Activated CD4-positive, alpha-beta T cell treated with anti-CD3 and anti-CD28 coated beads, Interleukin-2, amount 50 U/mL, for 1 hour (primary cell): ENCODE measurements at places on chromosomes 11 and 22.

DNA sequence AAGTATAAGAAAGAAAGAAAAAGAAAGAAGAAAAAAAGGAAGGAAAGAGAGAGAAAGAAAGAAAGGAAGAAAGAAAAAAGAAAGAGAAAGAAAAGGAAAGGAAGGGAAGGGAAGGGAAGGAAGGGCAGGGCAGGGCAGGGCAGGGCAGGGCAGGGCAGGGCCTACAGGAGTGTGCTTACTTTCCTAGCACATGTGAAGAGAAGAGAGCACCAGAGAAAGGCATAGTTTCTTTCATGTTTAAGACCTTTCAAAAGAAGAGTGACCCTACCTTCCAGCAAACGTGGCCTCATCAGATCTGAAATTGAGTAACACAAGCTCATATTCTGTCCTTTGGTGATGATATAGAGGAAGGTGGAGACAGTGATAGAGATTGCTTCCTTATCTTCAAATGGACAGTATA is 899.3 kb upstream of the RAG2 start:
- no peak for DNase-seq

- DNase-seq, result no peak
Observed at GRCh38 chr11:96841792-96842191, 452.0 kb downstream of the JRKL start.

- DNase-seq, result no peak
Observed at GRCh38 chr22:37852418-37852817, 3.2 kb downstream of the EIF3L start.

DNA sequence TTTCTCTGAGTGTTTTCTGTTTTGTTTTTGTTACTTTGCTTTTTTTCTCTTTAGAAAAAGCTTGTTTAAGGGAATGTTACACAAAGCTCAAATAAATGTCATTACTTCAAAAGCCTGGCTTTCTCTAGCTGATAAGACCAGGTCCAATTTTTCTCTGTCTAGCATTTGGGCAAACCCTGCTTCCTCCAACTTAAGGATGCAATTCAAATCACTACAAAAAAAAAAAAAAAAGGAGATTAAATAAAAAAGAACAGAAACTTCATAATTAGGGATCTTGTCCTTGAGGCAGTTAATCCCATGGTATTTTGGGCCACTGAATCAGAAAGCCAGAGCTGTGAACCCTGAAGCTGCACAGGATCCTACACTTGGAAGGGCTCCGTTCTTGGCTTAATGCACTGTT is 480.8 kb upstream of the KIRREL3 start:
- DNase-seq, result no peak

DNA sequence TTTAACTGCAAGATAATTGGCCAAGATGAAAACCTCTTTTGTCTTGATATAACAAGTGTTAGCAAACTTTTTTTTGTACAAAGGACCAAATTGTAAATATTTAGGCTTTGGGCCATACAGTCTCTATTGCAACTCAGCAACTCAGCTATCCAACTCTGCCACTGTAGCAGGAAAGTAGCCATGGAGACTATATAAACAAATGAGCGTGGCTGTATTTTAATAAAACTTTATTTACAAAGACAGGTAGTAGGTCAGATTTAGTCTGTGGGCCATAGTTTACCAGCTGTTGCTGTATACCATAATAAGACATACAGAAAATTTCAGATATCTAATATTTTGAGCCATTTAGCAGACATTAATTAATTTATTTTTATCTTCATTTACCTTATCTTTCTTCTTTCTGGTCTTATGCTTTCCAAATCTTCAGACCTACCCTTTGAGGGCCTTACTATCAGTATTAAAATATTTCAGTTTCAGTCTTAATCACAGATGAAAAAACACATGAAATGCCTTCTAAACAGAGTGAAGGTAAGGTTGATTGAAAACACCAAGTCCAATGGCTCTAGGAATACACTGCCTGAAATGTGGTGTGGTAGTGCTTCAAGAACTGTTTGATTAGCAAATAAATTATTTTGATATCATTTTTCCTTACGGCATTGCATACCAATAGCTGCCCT is 256.9 kb upstream of the CTSC start:
- DNase-seq, result no peak

DNA sequence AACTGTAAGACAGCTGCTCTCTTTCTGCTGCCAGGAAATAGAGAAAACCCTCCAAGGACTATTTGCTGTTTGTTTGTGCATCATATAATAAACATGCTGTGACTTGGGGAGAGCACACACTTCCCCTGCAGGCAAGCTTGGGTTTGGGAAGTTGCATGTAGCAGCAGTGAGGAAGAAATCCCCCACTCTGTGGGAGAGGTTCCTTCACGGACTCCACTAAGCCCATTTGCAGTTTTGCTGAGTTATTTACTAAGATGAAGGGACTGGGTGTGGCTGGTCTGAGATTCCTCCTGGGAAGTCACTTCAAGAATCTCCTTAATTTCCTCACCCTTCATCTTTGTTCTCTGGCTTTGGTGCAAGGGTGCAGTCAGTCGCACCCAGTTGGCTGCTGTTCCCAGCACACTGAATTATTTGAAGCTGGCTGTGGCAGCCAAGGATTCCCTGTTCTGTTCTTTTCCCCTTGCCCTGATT is 104.9 kb downstream of the ARFGAP2 start:
- DNase-seq, result no peak

GRCh38 chr11:125162743-125163142 is 1.8 kb upstream of the PKNOX2 start:
- no peak for DNase-seq

GRCh38 chr11:61118406-61118805 is 16.1 kb downstream of the CD5 start:
- DNase-seq, result no peak

DNA sequence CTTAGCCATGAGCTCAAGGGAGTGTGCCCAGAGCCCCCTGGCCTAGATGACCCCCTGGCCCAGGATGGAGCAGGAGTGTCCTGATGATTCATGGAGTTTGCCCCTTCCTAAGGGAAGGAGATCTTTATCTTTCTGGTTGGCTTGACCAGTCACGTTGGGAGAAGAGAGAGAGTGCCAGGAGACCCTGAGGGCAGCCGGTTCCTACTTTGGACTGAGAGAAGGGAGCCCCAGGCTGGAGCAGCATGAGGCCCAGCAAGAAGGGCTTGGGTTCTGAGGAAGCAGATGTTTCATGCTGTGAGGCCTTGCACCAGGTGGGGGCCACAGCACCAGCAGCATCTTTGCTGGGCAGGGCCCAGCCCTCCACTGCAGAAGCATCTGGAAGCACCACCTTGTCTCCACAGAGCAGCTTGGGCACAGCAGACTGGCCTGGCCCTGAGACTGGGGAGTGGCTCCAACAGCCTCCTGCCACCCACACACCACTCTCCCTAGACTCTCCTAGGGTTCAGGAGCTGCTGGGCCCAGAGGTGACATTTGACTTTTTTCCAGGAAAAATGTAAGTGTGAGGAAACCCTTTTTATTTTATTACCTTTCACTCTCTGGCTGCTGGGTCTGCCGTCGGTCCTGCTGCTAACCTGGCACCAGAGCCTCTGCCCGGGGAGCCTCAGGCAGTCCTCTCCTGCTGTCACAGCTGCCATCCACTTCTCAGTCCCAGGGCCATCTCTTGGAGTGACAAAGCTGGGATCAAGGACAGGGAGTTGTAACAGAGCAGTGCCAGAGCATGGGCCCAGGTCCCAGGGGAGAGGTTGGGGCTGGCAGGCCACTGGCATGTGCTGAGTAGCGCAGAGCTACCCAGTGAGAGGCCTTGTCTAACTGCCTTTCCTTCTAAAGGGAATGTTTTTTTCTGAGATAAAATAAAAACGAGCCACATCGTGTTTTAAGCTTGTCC is 14.3 kb downstream of the ADORA2A start:
- DNase-seq, result no peak

- no peak for DNase-seq
Observed at GRCh38 chr22:20052309-20053259, 27.5 kb upstream of the DGCR8 start.

DNA sequence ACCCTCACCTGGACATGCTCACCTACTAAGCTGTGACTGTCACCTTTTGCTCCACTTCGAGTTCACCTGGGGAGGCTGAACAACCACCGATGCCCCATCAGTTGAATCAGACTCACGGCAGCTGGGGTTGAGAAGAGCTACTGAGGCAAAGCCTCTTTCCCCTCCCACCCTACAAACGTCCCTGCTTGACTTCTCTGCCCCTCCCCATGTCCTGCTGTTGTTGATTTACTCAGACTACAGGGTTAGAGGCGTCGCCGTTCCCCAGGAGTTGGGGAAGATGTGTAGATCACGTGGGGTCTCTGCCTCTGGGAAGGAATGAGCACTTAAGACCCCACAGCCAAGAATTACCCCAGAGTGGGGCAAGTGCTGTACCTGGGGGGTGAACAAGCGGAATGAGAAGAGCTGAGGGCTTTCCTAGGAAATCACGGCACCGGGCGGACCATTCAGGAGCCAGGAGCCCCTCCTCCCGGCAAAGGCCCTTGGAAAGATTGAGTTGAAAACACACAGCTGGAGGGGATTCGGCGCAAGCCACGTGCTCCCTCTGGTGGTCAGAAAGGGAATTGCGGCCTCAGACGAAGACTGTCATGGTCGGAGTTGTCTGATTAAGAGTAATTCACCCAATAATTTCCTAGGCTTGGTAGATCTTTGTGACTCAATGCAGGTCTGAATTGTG is 7.0 kb downstream of the FXYD2 start:
- DNase-seq, result peak; percentile 87

DNA sequence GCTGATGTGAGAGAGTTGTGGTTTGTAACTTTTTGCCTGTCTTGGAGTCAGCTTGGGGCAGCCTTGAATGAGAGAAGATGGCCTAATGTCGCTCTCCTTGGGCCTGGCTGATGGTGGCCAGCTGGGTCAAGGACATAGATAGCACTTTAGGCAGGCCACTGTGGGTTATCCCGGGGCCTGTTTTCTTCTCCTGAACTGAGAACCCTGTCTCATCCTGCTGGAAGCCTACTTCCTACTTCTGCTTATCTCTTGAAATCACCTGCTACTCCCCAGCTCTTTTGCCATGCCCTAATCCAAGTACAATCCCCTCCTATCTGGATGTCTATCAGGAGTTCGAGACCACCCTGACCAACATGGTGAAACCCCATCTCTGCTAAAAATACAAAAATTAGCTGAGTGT is 49.5 kb downstream of the OSBP2 start:
- no peak for DNase-seq

- no peak for DNase-seq
Observed at GRCh38 chr11:65390996-65391395, 4.6 kb downstream of the FRMD8 start.

DNA sequence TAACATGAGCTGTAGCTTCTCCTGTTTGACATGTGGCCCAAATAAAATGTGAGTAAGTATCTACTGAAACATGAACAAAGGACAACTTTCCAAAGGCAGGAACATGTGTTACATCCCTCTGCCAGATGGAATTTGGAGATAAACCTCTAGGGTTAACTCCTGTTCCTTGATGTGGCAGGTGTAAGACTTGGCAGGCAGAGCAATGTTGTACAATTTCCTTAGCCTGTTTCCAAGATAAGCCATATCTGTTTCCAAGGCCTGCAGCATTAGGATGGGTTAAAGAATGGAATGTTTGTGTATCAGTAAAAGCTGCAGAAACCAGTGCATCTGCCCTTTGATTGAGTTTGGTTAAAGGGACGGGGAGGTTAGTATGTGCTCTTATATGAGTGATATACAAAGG is 8.8 kb upstream of the DNAJB13 start:
- DNase-seq, result no peak

DNA sequence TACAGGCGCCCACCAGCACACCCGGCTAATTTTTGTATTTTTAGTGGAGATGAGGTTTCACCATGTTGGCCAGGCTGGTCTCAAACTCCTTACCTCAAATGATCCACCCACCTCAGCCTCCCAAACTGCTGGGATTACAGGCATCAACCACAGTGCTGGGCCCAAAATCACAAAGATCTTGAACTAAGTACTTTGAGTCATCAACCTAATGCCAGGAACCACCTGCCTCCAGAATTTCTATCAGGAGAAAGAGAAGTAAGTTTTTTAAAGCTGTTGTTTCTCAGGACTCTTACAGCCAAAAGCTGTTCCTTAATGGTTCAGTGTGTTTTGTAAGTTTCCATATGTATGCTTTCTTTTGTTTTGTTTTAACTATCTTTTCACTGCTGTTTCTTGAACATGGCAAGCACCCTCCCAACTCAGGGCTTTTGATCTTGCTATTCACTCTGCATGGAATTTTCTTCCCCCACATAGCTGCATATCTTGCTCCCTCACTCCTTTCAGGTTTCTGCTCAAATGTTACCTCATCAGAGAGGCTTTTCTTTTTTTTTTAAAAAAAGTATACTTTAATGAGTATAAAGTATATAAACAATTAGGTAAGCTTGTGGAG is 6.0 kb upstream of the PAK1 start:
- DNase-seq, result no peak

- DNase-seq, result no peak
Observed at GRCh38 chr22:25403284-25403810, 161.1 kb upstream of the GRK3 start.

GRCh38 chr11:34830648-34831047 is 85.5 kb downstream of the APIP start:
- DNase-seq, result no peak

DNA sequence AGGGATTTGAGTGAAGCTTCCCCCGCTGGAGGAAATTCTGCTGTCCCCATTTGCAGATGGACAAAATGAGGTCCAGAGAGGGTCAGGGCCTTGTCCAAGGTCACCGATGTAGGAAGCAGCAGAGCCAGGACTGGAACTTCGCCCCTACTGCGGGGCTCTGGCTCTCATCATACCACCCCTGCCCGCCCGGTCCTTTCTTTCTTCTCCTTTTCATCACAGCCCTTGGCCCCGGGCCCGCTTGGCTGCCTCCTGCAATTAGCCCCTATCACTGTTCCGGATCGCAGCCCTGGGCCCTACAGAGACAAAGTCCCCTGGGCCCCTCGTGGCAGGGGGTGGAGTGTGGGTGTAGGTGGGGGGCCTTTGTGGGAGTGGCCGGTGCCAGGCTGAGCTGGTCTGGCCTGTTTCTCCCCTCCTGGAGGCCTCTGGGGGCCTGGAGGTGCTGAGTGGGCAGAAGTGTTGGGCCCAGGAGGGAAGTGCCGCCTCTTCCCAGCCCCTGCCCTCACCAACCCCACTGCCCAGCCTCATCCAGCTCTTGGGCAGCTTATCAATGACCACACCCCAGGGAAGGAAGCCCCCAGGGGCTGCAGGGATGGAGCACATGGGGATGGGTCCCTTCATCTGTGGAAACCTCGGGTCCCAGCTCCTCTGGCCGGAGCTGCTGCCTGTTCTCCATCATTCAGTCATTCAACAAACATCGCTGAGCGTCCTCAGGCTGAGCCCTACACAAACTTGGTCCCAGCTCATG is 3.4 kb downstream of the EMID1 start:
- DNase-seq, result no peak

GRCh38 chr11:130612291-130612851 is 163.9 kb downstream of the ADAMTS15 start:
- DNase-seq, result no peak

- no peak for DNase-seq
Observed at GRCh38 chr11:2731130-2732125, 31.6 kb upstream of the KCNQ1OT1 start.

- no peak for DNase-seq
Observed at GRCh38 chr22:44389181-44389580, 76.4 kb upstream of the SHISAL1 start.

- DNase-seq, result no peak
Observed at GRCh38 chr11:8772571-8773519, 90.3 kb downstream of the RPL27A start.

GRCh38 chr22:38614332-38615063 is 41.7 kb downstream of the FAM227A start:
- DNase-seq, result no peak

GRCh38 chr11:116901211-116901610 is 63.8 kb upstream of the APOA1 start:
- no peak for DNase-seq
